Fibroblast of lung (primary cell): ENCODE measurements at places on chromosomes 4 and X. TPM values are rescaled to one million over a fixed set of nuclear protein-coding genes. Genes with fewer than 3 reads are reported as not detected.

DOCK11 gene
- 30.8 and 40.1 TPM in 2 replicates for total RNA-seq

DNA sequence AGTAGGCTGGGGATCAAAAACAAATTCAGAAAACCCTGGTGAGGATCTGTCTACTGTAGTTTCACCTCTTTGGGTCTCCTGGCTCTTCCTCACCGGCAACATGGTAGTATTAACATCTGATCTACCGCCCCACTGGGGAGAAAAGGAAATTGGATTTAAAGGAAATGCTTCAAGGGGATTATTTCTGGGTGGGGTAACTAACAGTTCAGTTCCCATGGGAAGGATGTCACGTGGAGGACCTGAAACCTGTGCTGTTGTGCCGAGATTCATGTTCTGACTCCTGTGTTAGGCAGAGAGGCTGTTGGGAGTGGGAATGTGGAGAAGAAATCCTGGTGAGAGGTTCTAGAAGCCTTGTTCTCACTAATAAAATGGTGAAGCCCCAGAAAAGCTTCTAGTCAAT lies 254.4 kb downstream of the BCOR start:
- DNase-seq: no peak

RHOXF1 gene
- not detected in 2 replicates for total RNA-seq

GRCh38 chr4:7831330-7831729 lies 108.3 kb downstream of the AFAP1 start:
- DNase-seq: peak; percentile 92

GRCh38 chrX:72001471-72001870 lies 90.8 kb downstream of the NHSL2 start:
- DNase-seq: no peak

DNA sequence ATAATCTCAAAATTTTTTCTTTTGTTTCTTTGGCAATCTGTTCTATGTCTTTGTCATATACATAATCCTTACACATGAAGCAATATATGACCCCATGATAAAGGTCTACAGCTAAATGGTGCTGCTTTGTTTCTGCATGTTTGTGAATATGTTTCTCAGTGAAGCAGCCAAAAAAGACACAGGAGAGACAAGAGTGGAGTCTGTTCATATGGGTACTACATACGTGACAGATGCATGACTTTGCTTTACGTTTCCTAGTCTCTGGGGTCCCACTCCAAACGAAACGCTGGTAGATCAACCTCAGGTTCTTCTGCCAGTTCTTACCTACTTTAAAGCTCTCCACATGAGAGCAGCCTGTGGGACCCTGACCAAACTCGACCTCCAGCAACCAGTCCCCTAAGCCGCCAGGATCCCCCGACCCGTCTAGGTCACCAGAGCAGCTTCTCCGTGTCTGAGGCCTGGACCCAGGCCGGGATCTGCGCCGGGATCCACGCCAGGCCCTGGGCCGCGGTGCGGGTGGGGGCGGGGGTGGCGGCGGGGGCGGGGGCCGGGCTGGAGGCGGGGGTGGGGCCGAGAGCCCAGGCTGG lies 1.5 kb downstream of the USP51 start:
- DNase-seq: no peak

DNA sequence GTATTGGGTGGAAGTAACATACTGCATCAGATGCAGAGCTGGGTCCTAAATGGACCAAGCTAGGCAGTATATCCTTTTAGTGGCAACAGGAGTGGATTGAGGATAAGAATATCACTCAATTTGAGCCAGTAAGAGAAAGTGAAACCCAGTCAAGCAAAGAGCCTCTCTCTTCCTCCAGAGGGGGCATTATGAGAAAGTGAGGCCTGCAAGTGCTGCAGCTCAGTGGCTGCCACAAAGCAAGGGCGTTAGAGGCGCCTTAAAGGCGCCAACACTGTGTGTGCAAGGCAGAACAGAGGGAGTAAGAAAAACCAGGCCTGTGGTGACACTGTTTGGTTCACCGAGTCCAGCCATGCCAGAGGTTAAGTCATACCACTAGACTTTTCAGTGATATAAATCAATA lies 17.5 kb downstream of the STX18 start:
- no peak for DNase-seq

GRCh38 chr4:100095729-100096595 lies 94.3 kb downstream of the DDIT4L start:
- peak; percentile 73 for DNase-seq

DNA sequence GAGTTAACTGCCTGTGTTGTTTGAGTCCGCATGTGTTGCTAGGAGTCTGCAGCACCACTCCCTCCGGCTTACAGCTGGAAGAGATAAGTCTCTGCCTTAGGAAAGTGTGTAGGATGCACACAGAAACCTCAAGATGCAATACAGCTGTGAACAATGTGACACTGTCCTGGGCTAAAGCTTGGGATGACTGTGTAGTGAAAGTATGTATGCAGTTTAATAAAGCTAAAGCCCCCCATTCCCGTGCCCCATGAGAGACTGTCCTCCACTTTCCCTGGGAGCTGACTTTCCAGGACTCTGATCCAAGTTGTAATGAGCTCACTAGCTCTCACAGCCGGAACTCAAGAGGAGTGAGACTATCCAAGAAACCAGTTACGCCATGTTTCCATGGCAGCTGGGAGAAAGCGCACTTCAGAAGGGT lies 156.6 kb upstream of the FTHL17 start:
- peak; percentile 81 for DNase-seq

- no peak for DNase-seq
These were observed 8.2 kb downstream of the ATP11C start for GRCh38 chrX:139924696-139925095.

DNA sequence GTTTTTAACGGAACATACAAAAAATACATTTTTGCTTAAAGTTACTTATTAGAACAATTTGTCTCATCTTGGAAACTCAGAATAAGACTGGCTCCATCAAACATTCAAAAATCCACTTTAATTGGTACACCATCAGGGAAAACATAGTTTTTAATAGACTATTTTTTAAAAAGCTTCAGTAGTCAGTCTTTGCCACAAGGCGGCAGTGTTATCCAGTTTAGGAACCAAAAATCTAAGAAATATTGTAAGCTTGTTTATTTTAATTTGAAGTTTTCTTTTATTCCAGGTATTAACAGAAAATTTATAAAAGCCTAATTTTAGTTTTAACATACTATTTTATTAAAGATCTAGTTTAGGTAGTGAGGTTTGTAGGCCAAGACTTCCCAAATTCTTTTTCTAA lies 107.7 kb downstream of the APOOL start:
- no peak for DNase-seq

GRCh38 chrX:20066968-20067708 lies 49.6 kb downstream of the MAP7D2 start:
- peak; percentile 57 for DNase-seq

- DNase-seq: no peak
These were observed 2.1 kb upstream of the STS start for GRCh38 chrX:7145454-7145853.

- peak; percentile 50 for DNase-seq
These were observed 13.3 kb downstream of the CETN2 start for GRCh38 chrX:152817078-152817764.

ERAS gene
- not detected in 2 replicates for total RNA-seq

GRCh38 chrX:9222299-9222698 lies 188.4 kb upstream of the FAM9B start:
- no peak for DNase-seq

DNA sequence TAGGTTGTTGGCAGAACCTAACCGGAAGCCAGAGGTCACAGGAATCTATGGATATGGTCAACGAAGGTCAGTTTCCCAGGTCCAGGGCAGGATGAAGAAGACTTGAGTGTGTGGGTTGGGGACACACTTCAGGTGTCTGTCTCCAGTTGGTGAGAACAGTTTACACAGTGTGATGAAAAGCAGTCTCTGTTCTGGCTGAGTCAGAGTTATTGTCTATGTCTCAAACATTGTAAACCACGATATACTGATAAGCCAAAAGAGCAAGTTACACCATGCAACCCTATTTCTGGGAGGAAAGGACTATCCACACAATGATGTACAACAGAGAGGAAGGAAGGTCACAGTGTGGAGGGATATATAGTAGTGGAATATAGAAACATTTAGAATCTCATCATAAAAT lies 187.1 kb upstream of the C1QTNF7 start:
- DNase-seq: peak; percentile 41

CACNA1F gene
- 0.17 and 0.26 TPM in 2 replicates for total RNA-seq

GRCh38 chr4:113347245-113347644 lies 297.8 kb downstream of the ANK2 start:
- DNase-seq: peak; percentile 13

- DNase-seq: peak; percentile 45
These were observed 106.3 kb upstream of the EOLA2 start for GRCh38 chrX:150044556-150044955.

ADGRG4 gene
- total RNA-seq: not detected in 2 replicates

DNA sequence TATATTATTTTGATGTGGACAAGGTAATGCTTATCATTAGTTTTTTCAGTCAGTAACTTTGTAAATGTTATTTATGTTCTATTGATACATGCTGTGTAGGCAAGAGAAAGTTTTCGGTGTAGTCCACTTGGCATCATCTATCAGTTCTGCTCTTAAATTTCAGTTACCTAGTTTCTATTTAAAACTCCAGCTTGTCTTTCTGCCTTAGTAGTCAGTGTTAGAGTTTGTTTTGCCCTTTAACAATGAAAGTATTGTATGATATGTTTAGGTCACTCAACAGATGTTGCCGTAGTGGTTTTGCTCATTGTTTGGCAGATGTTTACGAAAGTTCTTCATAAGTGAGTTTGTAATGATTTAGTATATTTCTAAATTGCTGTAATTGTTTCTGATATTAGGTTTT lies 34.9 kb upstream of the FHDC1 start:
- DNase-seq: peak; percentile 8

TEX13A gene
- not detected in 2 replicates for total RNA-seq

POU3F4 gene
- total RNA-seq: under 0.01 TPM in 1 of 2 replicates, not detected in the other

GRCh38 chrX:134161162-134161561 lies 75.8 kb upstream of the CCDC160 start:
- no peak for DNase-seq

CT55 gene
- not detected in 2 replicates for total RNA-seq

FRG1 gene
- 21.0 and 30.3 TPM in 2 replicates for total RNA-seq

DNA sequence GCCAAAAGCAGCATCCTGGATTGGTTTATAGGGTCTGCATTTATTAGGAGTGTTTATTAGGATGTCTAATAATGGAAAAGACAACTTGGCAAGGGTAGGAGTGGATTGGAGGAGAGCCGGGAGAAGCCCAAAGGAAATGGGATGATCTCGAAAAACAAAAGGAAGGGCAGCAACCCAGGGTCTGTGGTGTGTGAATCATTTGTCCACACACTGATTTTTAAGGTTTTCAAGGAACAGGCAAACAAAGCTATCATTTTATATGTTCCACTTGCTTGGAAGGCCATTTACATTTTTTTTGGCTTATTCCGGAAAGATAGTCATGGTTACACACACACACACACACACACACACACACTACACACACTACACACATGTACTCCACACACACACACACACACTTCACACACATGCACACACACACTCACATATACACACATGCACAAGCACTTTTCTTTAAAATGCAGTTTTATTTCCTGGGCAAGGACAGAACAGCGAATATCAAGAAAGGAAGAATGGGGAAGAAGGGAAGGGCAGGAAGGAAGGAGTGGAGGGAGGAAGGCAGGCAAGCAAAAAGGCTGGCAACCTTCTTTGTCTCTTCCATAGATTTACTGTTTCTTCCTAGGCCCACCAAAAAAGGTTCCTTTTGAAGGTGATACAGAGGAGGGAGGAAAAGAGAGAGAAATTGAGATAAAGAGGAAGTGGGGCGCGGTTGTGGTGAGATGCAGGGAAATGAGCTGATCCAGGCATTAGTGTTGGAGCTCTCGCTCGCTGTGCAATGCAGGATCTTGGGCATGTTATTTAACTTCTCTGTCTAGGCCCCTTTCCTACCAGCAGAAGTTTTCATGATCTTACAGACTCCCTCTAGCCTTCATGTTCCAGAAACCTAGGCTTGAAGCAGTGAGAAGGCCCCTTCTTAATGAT lies 88.6 kb upstream of the MAML3 start:
- no peak for DNase-seq

ERVMER34-1 gene
- total RNA-seq: under 0.01 TPM in 2 replicates

TMEM156 gene
- 0.17 and 0.26 TPM in 2 replicates for total RNA-seq

- no peak for DNase-seq
These were observed 20.6 kb downstream of the FBXO8 start for GRCh38 chr4:174262624-174263444.

DNA sequence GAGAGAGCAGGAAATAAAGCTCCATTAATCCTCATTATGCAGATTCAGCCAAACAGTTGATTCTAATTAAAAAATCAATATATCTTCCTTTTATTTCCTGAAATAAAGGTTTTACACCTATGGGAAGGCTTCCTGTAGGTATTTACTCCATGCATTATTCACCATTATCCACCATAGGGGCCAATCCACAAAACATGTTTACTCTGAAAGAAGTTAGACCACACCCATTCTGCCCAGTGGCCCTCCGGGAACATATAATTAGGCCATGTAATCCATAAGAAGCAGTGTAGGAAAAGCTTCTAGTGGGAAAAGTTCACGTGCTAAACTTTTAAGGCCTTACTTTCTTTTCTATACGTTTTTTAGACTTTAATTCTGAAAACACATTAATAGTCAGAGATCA lies 57.7 kb downstream of the SAT1 start:
- DNase-seq: no peak

- no peak for DNase-seq
These were observed 10.6 kb downstream of the CDKL5 start for GRCh38 chrX:18436017-18436416.

DUSP9 gene
- total RNA-seq: under 0.01 TPM in 1 of 2 replicates, not detected in the other

DNA sequence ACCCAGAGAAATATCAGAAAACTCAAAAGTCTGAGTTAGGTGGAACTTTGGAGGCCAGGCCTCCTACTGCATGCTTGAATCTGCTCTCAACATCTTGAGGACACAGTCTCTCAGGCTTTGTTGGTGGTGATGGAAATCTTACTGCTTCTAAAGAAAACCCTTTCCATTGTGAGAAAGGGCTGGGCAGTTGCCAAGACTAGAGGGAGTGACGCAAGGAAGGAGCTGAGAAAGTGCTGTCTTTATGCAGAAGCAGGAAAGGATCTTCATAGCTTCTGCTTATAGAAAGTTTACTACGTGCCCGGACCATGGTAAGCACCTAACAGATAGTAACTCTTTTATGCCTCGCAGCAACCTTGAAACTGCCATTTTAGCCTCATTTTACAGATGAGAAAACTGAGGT lies 2.4 kb upstream of the CRMP1 start:
- DNase-seq: no peak

GRCh38 chrX:13826770-13827169 lies 9.9 kb upstream of the GPM6B start:
- DNase-seq: no peak

TSPAN7 gene
- total RNA-seq: not detected in 2 replicates

XAGE1A gene
- total RNA-seq: not detected in 2 replicates

SGCB gene
- 24.9 and 45.9 TPM in 2 replicates for total RNA-seq

DNA sequence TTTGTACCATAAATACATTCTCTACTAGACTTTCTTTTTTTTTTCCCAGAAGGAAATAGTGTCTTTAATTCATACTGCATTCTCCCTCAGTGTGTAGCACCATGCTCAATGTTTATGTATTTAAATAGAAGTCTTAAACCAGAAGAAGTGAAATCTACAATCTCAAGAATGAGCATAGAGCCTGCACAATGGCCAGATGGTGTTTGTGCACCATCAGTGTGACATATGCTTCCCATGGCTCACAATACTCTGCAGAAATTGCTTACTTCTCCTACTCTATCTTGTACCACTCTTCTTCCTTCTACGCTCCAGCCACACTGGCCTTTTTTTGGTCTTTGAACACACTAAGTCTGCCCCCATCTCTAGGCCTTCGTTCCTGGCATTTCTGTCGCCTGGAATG lies 2.6 kb upstream of the DOCK11 start:
- no peak for DNase-seq

FHL1 gene
- total RNA-seq: 127 and 180 TPM in 2 replicates
